ENCODE measurements at places on chromosomes 1 and 21. TPM values are rescaled to one million over a fixed set of nuclear protein-coding genes. Genes with fewer than 3 reads are reported as not detected.

DNA sequence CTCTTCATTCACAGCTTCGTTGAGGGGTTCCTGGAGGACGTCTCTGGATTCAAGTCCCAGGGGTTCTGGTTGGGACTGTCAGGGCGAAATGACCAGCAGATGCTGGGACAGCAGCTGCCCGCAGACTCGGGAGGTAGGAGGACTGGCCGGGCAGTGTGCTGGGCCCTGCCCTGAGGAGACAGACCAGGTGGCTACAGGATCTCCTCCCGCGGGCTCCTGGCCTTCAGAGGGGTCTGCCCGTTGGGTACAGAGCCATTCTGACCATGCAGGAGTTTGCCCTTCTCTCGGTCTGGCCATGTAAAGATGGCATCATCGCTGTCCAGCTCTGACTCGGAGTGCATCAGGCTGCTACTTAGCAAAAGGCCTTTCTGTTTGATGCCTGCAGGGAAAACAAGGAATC lies 122.5 kb downstream of the KIAA0319L start:
- DNase-seq = no peak

DNA sequence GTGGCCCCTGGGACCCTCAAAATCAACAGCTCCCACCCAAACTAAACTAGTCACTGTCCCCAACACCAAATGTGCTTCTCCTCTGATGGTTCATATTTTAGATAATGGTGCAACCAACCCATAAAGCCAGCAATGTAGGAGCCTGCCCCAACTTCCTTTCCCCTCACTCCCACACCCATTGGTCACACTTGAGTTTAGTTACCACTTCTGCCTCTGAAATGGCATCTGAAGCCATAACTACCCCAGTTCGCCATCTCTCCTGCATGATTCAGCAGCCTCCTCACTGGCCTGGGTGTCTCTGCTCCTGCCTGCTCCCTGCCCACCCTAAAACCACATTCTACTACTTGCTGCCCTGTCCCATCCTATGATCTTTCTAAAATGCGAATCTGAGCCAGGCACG lies 3.4 kb upstream of the CDCP2 start:
- no peak for DNase-seq

DNA sequence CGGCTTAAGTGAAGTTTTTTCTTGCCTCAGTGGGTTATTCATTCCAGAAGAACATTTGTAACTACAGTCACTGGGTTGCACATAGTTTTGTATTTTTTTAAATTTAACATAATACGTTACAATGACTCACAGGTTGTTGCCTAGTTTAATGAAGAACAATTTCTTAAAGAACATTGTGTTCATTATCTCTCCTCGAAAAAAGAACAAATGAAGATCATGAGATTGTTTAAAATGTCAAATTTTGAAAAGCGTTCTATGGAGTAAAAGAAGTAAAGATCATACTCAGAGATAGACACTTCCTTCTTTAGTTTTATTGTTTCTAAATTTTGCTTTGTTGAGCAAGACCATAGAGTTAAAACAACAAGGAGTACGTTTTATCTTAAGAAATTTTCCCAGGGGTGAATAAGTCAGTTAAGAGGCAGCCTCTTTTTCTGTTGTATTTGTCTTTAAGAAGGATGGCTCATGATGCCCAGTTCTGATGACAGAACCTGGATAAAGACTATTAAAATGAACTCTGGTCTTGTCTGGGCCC lies 10.5 kb upstream of the SLAMF1 start:
- DNase-seq = no peak

Gene RNU1-4
- 2,993 TPM for total RNA-seq

Measured in type B pancreatic cell (in vitro differentiated cells).